Right ventricle myocardium superior (tissue), 1 donor: ENCODE measurements at places on chromosomes 7 and 10. TPM values are rescaled to one million over a fixed set of nuclear protein-coding genes. Genes with fewer than 3 reads are reported as not detected.
A peak's percentile ranks its signal among the peaks of the same experiment; 100 is the strongest.

Gene SFTPA1
- total RNA-seq: 0.22 TPM

Gene SEMA3A
- 2.2 TPM for total RNA-seq

Gene TEX47
- not detected for total RNA-seq

Gene CALN1
- not detected for total RNA-seq

Gene MYOZ1
- total RNA-seq: 0.38 TPM

Gene ZNF467
- total RNA-seq: 5.2 TPM

Gene CALML3
- not detected for total RNA-seq

Gene OR2A7
- total RNA-seq: 0.51 TPM

Gene LRRC4
- 1.9 TPM for total RNA-seq

GRCh38 chr7:44958645-44959344 is 20.0 kb downstream of the MYO1G start:
- DNase-seq: no peak

DNA sequence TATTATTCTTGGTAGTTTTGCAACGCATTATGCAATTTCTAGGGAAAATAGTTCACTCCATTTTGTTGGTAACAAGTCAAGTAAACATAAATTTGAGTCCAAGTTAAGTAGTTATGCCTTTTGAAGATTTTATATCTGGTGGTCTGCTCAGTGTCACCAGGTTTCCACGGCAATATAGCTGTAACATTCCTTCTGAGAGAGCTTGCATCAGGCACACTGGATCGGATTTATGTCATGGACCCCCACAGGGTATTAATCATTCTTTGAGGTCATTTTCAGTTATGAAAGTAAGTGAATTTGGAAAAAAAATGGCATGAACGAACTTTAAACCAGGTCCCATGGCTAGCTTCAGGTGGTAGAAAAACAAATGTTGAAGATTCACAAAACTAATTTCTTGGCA is 136.3 kb downstream of the POLR1F start:
- DNase-seq: no peak

- no peak for DNase-seq
Observed at GRCh38 chr10:16732376-16732775, 84.8 kb downstream of the RSU1 start.

- DNase-seq: no peak
Observed at GRCh38 chr10:100021322-100021721, 11.6 kb upstream of the DNMBP start.

DNA sequence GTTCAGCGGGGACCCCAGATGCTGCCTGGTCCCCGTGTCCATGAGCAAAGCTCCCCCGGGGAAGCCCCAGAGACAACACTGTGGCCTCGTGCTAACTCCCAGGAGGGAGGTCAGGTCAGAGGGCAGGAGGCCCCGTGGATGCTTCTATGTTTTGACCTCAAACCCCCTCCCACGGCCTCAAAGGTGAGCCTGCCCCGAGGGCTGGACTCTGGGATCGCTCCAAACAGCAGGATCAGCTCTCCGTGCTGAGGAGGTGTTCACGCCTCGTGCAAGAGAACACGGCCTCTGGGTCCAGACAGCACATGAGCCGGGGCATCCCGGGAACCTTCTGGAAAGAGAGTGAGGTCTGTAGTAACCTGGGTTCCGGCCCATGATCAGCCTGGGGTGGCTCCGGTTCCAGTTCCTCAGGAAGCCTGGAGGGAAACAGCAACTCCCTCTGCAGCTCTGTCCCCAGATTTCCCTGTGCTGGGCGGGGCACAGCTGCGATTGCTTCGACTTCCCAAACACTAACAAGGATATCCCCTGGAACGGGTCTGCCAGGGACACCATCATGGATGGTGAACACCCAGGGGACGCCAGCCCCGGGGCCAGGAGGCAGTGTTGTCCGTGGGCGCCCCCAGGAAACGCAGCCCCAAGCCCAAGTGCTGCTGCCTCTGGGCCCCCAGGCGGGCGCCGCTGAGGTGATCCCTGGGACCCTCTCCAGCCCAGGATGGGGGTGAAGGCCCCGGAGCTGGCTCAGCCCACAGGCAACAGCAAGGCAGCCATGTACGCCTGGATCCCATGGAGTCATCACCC is 18.0 kb upstream of the INPP5A start:
- DNase-seq: peak; percentile 61

DNA sequence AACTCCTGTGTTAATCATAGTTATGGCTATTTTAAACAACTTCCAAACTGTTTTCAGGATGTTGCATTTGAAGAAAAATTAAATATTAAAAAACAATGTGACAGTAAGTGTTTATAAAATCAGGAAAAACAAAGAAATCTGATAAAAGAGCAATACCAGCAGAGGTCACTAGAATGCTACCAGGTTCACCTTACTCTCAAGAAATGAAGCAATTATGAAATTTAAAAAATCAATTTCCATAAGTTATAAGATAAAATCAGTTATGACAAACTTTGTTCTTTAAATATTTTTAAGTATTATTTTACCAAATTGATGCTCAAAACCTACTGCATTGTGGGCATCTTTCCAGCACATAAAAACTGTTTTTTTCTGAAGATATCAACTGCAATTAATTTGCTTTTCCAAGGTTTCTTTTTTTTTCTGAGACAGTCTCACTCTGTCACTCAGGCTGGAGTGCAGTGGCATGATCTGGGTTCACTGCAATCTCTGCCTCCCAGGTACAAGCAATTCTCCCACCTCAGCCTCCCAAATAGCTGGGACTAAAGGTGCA is 50.7 kb upstream of the RHEB start:
- no peak for DNase-seq

DNA sequence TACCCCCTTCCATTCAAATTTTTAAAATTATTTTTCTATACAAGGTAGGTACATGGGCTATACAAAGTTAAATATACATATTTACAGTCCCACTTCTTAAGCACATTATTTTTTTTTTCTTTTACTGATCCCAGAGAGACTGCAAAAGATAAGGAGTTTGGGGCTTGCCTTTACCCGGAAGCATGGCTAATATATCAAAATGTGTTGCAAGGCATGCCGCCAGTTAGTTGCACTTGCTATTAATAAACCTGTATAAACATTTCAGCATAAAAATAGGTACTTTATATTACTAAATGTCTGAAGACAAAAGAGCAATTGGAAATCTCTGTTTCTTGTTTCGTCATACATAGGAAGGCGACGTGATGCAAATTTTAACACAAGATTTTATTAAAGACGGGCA is 21.5 kb upstream of the PDLIM1 start:
- no peak for DNase-seq

- peak; percentile 56 for DNase-seq
Observed at GRCh38 chr10:117165538-117166417, 27.7 kb upstream of the VAX1 start.

DNA sequence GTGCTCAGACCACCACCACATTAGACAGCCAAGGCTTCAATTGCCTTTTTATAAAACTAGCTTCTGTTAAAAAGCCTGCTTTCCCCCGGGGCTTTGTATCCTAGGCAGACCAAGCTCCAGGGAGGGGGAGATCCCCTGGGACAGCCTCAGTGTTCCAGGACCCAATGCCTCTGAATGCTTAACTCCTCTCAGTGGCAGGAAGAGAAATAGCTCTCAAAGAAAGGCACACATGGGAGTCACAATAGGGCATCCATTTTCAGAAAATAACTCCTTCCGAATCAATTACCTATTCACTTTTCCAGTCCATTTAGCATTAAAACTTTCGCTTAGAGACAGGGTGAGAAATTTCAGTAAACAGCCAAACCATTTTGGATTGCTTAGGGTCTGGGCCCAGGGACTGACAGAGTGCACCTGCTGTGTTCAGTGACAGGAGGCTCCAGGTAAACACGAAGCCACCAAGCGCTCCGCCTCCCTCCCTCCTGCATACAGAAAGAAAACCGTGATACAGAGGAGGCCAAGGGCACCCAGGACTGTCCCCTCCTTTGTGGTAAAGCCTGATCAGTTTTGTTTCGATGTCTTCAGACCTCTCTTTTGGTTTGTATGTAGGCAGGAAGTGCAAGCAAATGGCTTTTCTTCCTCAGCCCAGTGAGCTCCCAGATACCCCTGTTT is 599.7 kb downstream of the KCNMA1 start:
- DNase-seq: no peak

- no peak for DNase-seq
Observed at GRCh38 chr7:144445590-144445989, 42.1 kb upstream of the NOBOX start.

GRCh38 chr10:20173046-20173445 is 356.8 kb downstream of the PLXDC2 start:
- DNase-seq: no peak

- peak; percentile 75 for DNase-seq
Observed at GRCh38 chr10:113854761-113855588, 514 bp downstream of the NHLRC2 start.

DNA sequence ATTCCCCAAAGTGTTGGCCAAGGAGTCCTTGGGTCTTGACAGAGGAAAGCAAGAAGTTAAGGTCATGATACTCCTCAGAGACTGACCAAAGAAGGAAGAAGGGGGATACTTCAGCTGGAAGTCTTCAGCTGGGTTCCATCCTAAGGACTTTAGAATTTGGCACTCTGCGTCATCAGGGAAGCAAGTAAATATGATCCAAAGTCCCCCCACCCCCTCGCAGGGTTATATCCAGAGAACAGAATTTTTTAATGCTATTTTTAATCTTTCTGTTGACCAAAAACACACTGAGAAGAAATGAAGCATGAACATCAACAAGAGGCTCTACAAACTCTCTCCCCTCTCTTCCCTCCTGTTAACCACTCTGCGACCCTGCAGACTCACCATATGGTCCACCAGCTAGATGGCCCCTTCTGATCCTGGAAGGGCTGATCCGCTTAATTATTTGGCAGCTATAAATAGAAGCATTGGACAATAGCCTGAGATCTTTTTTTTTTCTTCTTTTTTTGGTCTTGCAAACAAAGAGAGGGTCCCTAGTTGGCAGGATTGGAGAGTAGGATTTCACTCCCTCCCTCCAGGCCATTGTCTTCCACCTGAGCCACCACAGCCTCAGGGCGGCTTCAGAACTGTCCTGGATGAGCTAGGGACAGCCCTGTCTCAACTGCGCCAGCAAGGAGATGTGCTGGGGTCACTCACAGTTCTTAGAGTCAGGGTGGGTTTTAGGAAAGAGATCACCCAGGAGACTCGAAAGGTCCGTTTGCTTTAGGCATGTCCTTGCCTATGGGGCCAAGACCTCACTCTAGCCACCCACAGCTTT is 196.0 kb downstream of the KCNMA1 start:
- DNase-seq: no peak

GRCh38 chr10:62148155-62148554 is 120.5 kb downstream of the RTKN2 start:
- DNase-seq: no peak

- DNase-seq: no peak
Observed at GRCh38 chr7:45588466-45588865, 14.3 kb downstream of the ADCY1 start.

DNA sequence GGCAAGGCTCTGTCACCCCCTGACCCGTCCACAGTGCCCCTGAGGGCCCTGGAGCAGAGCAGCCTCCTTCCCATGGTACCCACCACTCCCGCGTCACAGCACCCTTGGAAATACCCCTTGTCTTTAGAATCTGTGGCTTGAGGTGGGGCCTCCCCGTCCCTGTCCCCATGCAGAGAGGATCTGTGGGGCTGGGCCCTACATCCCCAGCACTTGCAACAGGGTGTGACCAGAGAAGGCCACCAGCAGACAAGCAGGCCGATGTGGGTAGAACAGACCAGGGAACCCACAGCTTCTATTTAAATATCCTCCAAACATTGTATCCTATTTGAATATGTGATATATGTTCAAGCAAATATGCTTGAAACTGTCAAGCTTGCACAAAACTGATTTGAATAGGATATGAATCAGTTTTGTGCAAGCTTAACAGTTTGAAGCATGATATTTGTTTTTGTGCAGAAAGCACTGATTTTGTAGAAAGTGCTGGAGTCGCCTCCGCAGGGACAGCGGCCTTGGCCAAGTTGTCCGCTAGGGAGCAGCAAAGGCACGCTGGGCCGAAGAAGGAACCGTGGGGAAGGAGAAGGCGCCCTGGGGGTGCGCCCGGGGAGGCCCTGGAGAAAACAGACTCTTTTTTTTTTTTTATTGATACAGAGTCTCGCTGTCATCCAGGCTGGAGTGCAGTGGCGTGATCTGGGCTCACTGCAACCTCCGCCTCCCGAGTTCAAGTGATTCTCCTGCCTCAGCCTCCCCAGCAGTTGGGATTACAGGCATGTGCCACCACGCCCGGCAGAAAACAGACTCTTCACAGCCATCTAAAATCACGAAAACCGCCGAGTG is 2.2 kb downstream of the CFAP46 start:
- DNase-seq: no peak

- no peak for DNase-seq
Observed at GRCh38 chr10:98302741-98303365, 34.9 kb upstream of the LOXL4 start.

DNA sequence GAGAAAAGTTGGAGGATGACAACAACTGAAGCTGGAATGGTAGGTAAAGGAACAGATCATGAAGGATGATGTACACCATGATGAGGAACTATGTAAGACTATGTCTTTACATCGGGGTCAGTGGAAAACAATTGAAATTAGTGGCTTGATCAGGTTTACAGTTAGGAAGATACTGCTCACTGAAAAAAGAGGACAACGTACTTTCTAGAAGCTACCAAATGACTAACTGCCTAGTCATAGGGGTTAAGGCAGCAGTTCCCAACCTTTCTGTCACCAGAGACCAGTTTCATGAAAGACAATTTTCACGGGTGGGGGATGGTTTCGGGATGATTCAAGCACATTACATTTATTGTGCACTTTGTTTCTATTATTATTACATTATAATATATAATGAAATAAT is 91.6 kb upstream of the ANKRD1 start:
- no peak for DNase-seq

DNA sequence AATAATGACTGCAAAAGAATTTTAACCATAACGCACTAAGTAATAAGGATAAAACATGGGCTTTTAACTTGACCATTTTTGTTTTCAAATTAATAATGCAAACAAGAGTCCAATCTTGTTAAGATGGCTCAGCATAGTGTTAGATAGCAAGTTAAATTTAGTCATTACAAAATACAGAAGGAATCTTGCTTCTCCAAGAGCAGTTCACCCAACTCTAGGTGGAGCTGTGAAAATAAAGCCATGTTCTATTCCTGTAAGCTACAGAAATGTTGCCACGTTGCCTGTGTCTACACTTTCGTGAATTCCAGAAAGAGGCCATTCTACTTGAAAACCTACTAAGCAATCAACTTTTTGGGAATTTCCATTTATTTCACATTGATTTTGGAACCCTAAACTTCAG is 191.9 kb downstream of the SFMBT2 start:
- DNase-seq: no peak

- DNase-seq: no peak
Observed at GRCh38 chr7:136495081-136495480, 373.4 kb upstream of the CHRM2 start.

DNA sequence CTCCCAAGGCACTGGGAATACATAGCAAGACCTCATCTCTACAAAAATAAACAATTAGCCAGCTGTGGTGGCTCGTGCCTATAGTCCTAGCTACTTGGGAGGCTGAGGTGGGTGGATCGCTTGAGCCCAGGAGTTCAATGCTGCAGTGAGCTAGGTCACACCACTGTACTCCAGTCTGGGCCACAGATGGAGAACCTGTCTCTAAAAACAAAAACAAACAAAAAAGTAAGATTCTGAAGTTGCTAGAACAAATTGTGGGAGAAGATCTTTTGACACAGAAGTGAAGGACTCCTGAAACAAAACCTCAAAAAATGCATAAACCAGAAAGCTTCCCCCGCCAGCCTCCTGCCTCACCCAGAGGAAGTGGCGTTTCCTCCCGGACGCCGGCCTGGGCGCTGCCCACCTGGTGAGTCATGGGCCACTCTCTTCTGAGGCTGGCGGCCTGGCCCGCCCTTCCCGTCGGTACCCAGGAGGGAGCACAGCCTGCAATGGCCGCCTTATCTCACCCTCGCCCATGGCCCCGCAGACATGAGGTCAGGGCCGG is 25.4 kb upstream of the ELN start:
- DNase-seq: peak; percentile 72
